Anterior cingulate cortex (tissue), 58 donors: ENCODE measurements at places on chromosomes 3 and 15.

DNA sequence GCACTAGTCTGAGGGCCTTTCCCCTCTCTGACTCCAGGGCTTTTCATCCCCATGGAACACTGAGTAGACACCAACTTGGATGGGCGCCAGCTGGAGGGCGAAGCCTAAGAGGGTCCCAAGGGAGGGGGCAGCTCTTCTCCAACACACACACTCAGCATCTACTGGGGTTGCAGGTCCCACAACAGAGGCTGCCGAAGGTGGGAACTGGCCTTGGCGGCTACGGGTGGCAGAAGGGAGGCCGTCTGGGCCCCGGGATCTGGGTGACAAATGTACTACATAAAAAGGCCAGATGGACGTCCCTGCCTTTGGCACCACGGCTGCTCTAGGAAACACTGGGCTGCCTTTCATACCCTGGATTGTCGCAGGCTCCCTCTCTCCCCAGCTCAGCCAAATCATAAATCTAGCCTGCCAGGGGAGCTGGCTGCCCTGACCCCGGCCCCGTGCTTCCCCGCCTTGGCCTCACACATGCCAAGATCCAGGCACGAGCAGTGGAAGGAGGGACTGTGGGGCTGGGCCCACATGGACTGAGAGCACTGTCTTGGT lies 31.5 kb downstream of the SEMA5B start:
- no peak for DNase-seq

DNA sequence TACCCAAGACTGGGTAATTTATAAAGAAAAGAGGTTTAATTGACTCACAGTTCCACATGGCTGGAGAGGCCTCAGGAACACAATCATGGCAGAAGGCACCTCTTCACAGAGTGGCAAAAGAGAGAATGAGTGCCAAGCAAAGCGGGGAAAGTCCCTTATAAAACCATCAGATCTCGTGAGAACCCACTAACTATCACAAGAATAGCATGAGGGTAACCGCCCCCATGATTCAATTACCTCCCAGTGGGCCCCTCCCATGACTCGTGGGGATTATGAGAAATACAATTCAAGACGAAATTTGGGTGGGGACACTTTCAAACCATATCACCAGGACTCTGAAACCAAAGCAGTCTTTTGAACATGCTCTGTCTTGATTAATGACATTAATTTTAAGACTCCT lies 7.0 kb downstream of the RTP3 start:
- DNase-seq, result no peak

DNA sequence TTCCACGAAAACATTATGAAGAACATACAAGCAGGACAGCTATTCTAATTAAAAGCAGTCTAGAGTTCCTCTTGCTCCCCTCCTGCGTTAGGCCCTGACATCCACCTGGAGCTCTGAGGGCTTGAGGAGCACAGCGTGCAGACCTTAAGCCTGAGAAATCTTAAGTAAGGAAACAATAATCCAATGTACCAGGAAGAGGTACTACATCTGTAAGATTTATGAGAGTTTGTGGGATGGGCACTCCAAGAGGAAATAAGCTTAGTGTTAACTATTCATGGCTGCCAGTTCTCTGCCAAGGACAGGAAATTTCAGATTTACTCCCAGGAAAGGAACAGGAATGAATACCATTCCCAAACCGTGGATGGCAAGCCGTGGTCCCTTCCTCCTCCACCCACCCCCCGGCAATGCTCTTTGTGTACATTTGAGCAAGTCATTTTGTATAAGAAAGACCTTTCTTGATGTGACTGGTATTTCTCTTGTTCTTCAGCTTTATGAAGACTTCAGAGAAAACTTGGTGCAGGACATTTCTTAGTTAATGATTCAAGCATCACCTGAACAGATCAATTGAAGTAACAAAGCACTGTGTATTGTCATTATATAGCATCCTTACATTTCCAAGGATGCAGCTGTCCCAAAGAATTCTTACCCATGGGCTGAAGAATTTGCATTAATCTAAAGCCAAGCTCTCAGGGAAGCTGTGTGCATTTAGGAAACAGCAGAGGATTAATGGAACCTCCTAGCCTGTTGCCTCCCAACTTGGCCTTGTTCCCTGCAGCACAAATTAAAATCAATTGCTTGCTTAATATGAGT lies 28.8 kb upstream of the VILL start:
- no peak for DNase-seq

DNA sequence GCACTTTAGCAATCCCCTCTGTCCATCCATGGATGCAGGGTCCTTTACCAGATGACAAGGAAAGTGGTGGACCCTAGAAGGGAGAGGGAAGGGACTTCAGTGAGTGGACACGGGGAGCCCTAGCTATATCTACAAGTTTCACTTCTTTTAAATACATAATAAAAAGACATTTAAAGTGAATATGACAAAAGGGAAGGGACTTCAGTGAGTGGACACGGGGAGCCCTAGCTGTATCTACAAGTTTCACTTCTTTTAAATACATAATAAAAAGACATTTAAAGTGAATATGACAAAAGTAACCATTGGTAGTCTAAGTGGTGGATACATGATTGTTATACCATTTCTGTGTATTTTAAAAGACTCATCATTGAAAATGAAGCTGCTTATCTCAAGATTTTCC lies 81.9 kb upstream of the HES1 start:
- DNase-seq, result no peak

DNA sequence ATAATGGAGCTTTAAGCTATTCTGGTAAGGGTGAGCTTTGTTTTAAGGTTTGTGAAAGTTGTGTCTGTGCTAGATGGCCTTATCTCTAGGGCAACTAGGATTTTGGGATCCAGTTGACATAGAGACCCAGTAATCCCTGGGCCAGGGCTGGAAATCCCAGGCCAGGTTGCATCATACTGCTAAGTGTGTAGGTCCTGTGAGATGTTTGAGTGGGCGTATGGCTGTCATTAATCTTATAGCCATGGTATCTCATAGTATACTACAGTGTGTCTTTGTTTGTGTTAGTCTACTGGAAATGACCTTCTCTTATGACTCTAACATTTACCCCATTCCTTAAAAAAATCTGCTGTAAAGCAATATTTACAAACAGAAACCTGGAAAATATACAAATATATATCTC lies 151.4 kb downstream of the CACNA2D3 start:
- no peak for DNase-seq

GRCh38 chr15:55993804-55994560 lies 570 bp upstream of the NEDD4 start:
- no peak for DNase-seq

- DNase-seq, result no peak
These were observed 97.3 kb downstream of the DAPK2 start for GRCh38 chr15:63948971-63949370.
